Lung (tissue), 17 donors: ENCODE measurements at places on chromosomes 7 and 10. TPM values are rescaled to one million over a fixed set of nuclear protein-coding genes. Genes with fewer than 3 reads are reported as not detected.

Gene CTNNA3
- 39.8 TPM for total RNA-seq

DNA sequence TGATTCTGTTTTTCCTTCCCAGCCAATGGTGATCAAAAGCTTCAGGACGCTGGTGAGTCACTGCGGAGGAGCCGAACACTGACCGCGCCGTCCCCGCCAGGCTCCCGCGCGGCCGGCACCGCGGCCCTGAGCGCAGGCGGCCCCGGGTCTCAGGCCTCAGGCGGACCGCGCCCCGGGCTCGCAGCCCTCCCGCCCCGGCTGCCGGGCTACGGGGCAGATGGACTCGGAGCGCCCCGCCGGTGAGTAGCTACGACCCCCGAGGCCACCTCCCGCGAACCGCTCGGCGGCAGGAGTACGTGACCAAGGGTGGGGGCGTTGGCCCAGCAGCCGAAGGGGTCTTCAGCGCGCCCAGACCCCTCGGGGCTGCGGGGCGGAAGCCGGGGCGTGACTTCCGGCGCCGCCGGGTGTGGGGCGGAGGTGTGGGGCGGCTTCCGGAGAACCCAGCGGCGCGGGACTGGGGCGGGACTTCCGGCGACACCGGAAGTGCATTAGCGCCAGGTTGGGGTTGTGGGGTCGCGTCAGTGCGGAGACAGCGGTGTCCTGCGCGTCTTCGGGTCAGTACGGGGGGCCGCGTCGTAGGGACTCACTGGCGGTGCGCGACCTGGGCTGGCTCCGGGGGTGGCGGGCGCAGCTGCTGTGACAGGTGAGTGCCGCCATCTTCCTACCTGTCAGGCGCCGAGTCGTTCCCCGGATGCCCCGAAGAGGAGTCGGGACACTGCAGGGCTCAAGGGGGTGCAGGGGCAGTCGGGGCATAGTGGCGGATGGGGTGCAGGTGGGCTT is at the start of gene WDR37:
WDR37 (plus strand) TSS at position 60 of the 780 bp plus-strand sequence. CDS start 15,771 bp downstream, outside the sequence.
- peak; percentile 80 for DNase-seq

- peak; percentile 72 for DNase-seq
These were observed 30.0 kb upstream of the TES start for GRCh38 chr7:116180302-116180701.

Gene GNGT1
- total RNA-seq, result not detected

GRCh38 chr7:92963566-92963965 is 127.2 kb upstream of the CDK6 start:
- no peak for DNase-seq

DNA sequence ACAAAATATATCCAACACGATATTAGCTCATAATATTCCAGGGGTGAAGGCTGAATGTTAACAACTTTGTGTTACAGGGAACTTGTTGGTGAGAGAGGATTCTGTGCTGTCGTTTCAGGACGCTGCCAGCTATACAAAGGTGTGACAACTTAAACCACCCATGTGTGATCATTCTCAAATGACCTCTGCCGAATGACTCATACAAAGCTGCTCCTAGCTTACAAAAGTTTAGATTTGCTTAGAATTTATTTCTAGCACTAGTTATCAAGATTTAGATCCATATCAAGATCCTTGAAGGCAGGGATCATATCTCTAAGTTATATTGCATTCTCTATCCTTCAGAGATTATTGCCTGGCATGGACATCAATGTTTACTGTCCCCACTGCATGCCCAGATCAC is 65.3 kb downstream of the COBL start:
- no peak for DNase-seq
